ENCODE measurements at places on chromosomes 6 and 20.

- no peak for DNase-seq
These were observed 84.6 kb upstream of the F13A1 start for GRCh38 chr6:6405031-6405430.

GRCh38 chr6:2245877-2246863 lies 765 bp upstream of the GMDS start:
- DNase-seq, result peak; percentile 46

DNA sequence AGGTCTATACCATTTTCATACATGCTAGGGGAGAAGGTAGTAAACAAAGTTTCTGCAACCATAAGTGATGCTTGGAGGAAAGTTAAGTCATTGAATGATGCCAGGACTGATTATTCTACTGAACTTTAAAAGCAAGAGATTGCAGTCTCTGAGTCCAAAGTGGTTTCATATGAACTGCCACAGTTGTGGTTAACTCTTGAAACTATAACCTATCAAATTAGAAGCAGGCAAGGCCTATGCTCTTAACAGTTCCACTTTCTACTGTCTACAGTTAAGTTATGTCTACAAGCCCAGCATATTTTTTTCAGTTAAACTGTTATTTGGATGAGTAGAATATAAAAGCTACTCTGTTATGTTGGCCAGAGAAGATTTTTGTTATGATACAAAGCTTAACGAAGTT lies 326.5 kb upstream of the RUNX2 start:
- DNase-seq, result no peak

DNA sequence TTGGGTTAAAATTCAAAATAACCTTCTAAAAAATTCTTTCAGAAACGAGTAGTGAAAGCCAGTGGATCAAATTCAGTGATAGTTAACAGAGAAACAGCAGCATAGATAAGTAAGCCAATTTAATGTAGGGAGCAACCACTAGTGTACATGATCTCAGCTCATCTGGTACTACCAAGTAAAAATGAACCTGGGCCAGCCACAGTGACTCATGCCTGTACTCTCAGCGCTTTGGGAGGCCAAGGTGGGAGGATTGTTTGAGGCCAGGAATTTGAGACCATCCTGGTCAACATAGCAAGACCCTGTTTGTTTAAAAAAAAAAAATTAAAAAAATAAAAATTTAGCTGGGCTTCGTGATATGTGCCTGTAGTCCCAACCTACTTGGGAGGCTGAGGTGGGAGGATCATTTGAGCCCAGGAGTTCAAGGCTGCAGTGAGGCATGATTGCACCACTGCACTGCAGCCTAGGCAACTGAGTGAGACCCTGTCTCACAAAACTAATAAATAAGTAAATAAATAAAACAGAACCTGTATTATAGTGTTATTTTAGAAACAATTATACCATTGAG lies 32.4 kb downstream of the CBFA2T2 start:
- no peak for DNase-seq

- no peak for DNase-seq
These were observed 24.7 kb upstream of the KCNK16 start for GRCh38 chr6:39347206-39347605.

- no peak for DNase-seq
These were observed 197.3 kb upstream of the MARCKS start for GRCh38 chr6:113659762-113660404.

GRCh38 chr6:42565823-42566613 lies 2.2 kb downstream of the UBR2 start:
- no peak for DNase-seq

GRCh38 chr6:45192556-45192955 lies 135.6 kb upstream of the RUNX2 start:
- no peak for DNase-seq

- no peak for DNase-seq
These were observed 63.8 kb downstream of the ELOVL5 start for GRCh38 chr6:53284901-53285300.

DNA sequence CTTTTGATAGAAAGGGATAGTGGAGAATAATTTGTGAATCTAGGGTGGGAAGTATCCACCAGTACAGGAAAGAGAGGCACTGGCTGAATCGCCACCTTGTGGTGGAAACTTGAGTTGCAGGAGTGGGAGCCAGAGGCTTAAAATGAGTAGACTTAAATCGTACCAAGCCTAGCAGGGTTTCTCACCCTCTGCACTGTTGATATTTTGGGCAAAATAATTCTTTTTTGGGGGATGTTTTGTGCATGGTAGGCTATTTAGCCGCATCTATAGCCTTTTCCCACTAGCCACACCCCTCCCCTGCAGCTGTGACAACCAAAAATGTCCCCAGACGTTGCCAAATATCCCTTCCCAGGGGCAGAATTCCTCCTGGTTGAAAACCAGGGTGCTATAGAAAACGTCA lies 119.1 kb downstream of the DHX35 start:
- peak; percentile 93 for DNase-seq

DNA sequence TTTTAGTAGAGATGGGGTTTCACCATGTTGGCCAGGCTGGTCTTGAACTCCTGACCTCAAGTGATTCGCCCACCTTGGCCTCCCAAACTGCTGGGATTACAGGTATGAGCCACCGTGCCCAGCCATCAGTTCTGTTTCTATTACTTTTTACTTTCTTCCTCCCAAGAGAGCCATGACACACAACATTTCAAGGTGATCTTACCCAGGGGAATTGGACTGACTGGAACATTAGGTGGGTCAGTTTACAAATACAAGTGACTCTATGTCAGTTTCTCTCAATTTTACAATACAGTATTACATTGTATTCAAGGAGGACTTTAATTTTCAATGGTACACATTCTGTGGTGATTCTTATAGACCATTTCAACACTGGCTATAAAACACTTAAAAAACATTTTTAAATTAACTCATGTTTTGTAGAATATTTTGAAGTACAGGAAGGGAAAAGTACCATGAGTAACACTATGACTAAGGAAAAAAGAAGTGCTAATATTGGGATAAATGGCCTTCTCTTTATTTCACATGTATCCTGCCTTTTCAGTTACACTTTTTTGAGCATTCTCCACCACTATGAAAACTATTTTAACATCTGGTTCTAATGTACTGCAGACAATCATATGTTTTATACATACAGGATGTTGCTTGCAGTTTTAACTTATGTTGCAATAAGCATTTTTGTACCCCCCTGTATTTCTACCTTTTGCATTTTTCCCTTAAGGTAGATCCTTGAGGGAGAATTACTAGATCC lies 8.4 kb downstream of the TPBG start:
- DNase-seq, result no peak

- DNase-seq, result peak; percentile 79
These were observed 50.2 kb downstream of the IYD start for GRCh38 chr6:150418827-150419594.

DNA sequence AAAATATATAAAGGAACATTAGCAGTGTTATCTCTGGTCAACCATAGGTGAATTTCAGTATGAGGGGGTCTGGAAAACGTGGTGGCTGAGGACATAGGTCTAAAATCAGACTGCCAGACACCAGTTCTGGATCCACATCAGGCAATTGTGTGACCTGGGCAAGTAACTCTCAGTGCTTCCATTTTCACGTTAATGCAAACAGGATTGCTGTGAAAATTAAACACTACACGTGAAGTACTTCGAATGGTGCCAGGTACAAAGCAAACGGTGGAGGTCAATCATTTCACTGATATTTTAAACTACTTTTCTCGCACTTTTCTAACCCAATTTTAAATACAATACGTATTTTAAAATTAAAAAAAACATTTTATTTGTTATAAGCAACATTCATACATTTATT lies 315.7 kb downstream of the TRDN start:
- no peak for DNase-seq

GRCh38 chr6:151497905-151498304 lies 4.1 kb downstream of the CCDC170 start:
- no peak for DNase-seq

DNA sequence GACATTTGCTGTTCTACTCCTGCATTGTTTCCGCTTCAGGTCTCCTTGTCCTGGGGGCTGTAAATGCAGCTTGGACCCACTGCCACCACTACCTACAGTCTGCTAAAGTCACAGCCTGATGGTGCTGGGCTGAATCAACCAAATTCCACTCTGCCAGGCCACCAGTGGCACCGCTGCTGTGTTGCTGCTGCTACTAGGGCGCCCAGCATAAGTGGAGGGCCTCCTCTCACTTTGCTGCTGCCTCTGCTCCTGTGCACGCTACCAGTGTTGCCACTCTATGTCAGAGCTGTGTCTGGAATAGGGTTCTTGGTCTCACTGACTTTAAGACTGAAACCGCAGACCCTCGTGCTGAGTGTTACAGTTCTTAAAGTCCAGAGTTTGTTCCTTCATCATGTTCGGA lies 1.4 kb upstream of the SSR1 start:
- DNase-seq, result no peak

- no peak for DNase-seq
These were observed 46.8 kb upstream of the STX16 start for GRCh38 chr20:58604128-58604881.

GRCh38 chr6:41371992-41372831 lies 36.8 kb downstream of the NCR2 start:
- no peak for DNase-seq

DNA sequence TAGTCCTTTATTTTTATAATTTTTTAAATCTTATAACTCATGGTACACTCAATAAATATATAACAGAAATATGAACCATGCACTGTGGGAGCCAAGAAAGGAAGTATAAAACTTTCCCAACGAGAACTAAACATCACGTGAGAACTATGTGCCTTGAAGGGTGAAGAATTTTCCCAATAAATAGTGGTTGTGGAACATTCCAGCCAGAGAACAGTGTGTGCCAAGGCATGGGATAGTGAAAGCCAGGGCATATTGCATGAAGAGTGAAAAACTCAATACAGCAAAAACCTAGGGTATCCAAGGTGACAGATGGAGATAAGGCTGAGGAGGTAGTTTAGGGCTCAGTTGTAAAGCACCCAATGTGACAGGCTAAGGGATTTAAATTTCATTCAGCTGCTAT lies 86.1 kb downstream of the SIM1 start:
- DNase-seq, result no peak

- DNase-seq, result peak; percentile 70
These were observed 9.2 kb downstream of the PEDS1 start for GRCh38 chr20:50144362-50144761.

GRCh38 chr6:163559661-163560060 lies 145.1 kb downstream of the QKI start:
- no peak for DNase-seq

- no peak for DNase-seq
These were observed 117.7 kb downstream of the FIG4 start for GRCh38 chr6:109808837-109809236.

GRCh38 chr6:106609699-106610098 lies 19.6 kb downstream of the RTN4IP1 start:
- peak; percentile 26 for DNase-seq

- peak; percentile 34 for DNase-seq
These were observed 31.1 kb downstream of the RALY start for GRCh38 chr20:34024723-34025351.

GRCh38 chr6:6781873-6782227 lies 193.3 kb downstream of the LY86 start:
- no peak for DNase-seq
